ENCODE measurements at places on chromosomes 5 and 9.

GRCh38 chr5:150559088-150559487 is 51.2 kb downstream of the NDST1 start:
- no peak for DNase-seq

GRCh38 chr5:14525397-14525796 is 56.2 kb upstream of the OTULINL start:
- DNase-seq, result no peak

DNA sequence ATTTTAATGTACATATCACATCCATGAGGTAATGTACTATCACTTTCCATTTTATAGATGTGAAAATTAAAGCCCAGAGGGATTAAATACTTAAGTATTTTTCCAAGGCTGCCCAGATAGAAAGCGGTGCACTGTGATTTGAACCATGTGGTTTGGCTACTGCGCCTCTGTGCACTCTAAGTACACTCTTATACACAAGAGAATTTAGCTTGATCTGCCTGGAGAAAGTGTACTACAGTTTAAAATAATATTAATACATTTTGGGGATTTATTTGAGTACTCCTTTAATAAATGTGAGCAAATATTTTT is 360.4 kb upstream of the ACTBL2 start:
- DNase-seq, result no peak

DNA sequence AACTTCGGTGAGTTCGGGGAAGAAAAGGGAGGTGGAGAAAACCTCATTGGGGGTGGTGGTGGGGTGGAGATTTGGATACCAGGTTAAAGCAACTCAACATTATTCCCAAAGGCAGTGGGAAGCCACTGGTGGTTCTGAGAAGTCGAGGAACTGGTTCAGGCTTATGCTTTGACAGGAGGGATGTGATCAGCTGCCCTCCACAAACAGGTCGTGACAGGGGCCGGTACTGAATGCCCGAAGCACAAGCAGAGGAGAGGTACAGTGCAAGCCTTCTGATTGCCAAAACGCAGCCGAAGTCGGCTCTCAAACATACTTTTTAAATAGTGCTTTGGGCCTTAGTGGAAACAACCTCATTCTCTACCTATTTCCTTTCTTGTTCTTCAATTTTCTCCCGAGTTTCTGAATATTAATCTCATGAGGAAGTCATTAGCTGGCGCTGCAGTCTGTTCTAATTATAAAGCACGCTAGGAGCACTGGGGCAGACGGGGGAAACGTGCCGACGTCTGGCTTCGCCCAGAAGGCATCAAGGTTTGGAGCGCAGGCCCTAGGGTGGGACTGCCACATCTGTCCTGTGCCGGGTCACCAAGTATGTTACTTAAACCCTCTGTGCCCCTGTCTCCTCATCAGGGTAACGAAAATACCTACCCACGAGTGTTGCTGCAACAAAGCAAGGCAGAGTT is 27.3 kb downstream of the SHB start:
- DNase-seq, result no peak

DNA sequence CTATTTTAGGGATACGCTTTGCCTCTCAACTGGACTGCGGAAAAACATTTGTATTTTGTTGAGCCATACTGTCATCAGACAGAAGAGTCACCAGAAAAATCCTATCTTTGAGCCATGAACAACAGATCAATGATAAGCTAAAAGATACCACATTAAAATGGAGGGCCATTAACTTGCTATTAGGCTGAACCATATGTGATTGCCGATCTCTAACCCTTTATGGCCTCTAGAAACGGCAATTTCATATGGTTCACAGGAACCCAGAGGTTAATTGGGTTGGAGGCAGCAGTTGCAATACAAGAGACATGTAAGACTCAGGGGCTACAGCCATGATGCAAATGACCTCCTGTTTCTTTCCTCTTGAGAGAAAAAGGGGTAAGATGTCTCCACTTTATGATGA is 69.8 kb downstream of the MYO10 start:
- no peak for DNase-seq

GRCh38 chr5:151270599-151270998 is 17.6 kb downstream of the GM2A start:
- no peak for DNase-seq

GRCh38 chr9:125831054-125831453 is 83.9 kb downstream of the PBX3 start:
- no peak for DNase-seq

DNA sequence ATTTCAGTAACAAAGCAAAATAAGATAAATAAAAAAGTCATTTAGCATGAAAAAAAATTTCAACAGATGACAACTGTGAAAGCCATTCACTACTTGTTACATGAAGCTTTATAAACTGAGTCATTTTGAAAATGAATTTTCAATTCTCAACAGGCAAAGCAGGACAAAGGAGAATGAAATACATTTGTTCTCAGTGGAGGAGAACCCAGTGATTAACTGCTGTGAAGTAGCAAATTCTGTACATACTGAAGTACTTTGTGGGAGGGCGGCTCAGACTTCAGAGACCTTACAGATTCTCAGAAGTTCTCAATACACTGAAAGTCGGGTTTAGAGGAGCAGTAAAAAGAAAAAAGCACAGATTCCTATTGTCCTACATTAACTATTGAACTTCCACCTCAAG is 21.7 kb downstream of the SKIC3 start:
- DNase-seq, result no peak

GRCh38 chr5:28249771-28250415 is 1211.5 kb upstream of the CDH9 start:
- DNase-seq, result no peak

DNA sequence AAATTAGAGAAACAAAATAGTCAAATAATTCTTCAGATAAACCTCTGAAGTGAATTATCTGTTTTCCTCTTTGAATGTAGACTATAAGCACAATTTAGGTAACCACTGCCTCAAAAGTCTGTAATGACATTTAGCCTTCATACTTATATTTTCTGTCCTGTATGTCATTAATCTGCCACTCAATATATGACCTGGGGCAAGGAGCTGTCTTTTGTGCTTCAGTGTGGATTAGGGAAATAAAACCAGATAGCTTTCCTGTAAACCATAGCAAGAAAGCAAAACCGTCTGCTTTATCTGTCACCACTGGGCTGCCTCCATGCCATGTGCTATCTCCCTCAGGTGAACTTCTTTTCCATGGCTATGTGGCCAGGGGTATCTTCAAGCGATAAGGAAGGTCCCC is 606.6 kb upstream of the C9orf72 start:
- no peak for DNase-seq

DNA sequence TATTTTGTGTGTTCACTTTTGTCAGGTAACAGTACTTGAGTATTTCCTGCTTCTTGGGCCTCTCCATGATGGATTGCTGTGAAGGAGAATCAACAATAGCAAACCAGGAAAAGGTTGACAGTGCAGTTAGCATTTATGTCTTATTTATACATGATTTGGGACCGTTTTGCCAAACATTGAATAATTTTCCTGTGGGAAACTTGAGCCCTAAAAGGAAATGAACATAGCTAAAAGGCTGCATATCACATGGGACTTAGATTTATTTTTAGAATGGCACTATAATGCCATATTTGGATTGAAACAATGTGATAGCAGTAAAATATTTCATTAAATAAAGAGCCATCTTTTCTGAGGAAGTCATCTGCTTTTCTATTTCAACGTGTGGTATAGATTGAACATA is 15.3 kb downstream of the GPR21 start:
- no peak for DNase-seq

DNA sequence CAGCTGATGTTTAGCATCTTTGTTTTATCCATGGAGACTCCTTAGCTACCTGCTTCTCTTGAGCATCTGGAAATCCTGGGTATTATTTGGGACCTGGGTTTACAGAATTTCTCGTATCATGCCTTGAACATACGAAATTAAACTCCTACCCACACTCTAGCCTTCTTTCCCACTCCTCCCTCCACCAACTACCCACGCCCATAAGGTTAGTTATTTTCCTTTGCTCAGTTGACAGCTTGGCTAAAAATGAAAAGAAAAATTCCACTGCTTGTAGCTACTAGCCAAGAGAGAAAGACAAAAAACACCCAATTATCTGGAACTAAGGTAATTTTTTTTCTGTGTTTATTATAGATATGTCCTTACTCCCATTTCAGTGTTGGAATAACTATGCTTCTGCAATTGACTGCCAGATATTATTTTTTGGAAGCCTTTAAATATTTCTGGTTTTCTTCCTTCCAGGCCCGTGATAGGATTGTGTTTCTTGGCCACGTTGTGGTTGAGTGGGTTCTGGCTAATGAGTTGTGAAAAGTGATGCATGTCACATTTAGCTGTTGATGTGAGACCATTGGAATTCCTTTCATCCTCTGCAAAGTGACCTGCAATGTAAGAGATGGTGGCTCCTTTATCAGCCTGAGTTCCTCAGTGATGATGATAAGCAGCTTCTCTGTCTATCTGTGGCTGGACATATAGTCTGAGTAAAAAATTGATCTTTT is 308.1 kb downstream of the LRRC70 start:
- DNase-seq, result no peak

DNA sequence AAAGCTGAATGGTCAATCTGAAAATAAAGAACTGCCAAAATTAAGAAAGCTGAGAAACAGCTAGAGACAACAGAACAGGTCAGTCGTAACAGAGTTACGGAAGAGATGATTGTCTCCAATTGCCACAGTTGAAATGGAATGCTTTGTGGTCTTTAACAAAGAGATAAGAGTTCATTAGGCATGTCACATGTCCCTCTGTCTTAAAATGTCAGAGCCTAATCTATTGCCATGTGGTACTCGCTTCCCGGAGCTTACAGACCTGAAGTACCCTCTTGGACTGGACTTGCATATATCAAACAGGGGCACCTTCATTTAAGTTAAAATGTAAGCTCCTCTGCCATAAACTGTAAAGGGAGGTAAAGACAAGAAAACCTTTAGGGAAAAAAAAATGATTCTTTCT is 19.7 kb downstream of the TTC39B start:
- DNase-seq, result no peak

- no peak for DNase-seq
Measured at GRCh38 chr9:97695995-97696802, 941 bp downstream of the XPA start.

DNA sequence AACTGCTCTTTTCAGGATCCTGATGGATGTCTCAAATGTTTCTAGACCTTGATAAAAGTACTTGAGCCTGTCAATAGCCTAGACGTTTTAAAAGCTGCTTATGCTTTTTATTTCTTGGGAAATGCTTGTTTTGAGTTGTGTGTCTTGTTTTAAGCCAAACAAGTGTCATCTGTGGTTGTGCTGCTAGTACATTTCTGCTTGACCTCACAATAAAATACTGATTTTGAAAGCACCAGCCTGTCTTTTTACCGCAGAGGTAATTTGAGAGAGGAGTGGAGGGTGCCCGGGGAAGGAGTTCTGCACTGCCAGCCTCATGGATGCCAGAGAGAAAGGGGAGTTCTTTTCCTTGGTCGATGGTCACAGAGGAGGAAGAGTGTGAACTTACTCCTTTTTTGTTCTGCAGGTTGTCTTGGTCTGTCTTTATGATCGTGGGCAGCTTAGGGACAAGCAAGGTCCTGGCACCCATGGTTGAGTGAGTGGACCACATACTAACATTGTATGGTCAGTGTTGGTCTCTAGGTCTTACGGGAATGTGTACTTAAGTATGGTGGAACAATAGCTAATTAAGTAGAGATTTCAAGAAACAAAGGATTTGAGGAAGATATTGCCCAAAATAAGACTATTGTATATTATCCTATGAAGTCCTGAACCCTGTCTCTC is 61.0 kb downstream of the TRIO start:
- no peak for DNase-seq

- no peak for DNase-seq
Measured at GRCh38 chr5:3597167-3598007, 1.8 kb downstream of the IRX1 start.

DNA sequence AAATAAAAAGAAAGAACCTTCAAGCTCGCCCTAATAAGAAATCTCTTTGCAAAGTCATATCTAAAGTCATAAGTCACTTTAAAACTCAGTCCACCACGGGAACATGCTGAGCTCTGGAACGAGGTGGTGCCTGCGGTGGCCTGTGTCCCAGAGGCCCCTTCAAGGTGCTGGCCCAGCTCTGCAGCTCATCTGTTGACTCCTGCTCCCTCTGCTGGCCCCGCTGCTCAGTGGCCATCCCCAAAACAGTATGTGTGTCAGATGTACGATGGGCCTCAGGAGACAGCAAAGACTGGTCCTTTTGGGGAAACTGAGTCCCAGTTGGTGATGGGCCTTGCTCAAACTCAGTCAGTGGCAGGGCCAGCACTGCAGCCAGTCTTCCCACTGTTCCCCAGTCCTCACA is 22.8 kb upstream of the FOXB2 start:
- no peak for DNase-seq

GRCh38 chr9:129177443-129177790 is 644 bp downstream of the IER5L start:
- DNase-seq, result no peak

- no peak for DNase-seq
Measured at GRCh38 chr5:84290161-84290560, 94.5 kb downstream of the EDIL3 start.

DNA sequence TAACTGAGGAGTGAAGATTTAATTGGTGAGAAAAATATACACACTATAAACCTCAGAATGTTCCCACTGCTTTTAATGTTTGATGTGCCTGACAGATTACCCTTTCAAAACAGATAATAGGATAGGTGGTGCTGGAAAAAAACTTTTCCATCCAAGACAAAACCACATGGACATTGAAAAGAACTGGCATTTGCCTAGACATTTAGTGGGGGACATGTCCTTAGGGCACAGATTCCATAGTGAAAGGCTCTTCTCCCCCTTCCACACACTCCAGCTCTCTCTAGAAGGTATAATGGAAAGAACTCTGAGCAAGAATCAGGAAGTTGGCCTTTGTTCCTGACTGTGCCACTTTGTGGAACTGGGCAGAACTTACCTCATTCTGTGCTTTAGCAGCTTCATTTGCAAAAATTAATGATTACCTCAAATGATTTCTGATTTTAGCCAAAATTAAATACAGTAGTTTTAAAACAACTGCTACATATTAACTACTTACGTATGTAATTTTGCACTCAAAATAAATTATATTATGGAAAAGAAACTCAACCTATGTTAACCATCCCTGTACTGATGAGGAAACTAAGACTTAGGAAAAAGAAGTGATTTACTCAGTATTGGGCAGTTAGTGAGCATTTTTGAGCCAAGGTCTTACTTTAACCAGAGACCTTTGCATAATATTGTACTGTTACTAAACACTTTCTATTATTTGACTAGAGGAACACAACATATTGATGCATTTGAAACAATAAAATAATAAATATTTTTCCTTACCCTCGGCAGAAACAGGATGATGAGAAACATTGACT is 43.3 kb downstream of the TMC1 start:
- no peak for DNase-seq

GRCh38 chr9:106127776-106128175 is 433.4 kb downstream of the TMEM38B start:
- no peak for DNase-seq

DNA sequence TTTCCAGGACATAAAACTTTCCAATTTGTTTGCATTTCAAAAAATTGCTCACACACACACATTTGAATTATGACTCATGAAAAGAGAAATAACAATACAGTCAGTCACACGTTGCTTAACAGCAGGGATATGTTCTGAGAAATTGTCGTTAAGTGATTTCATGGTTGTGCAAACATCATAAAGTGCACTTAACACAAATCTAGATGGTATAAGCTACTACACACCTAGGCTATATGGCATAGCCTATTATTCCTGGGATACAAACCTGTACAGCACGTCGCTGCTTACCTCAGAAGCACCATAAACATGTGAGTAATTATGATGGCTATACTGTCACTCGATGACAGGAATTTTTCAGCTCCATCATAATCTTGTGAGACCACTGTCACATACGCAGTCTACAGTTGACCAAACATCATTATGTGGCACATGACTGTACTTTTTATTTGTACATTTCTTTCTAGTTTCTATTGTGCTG is 378.2 kb downstream of the ACTL7B start:
- no peak for DNase-seq

All from stimulated activated CD4-positive, alpha-beta T cell treated with anti-CD3 and anti-CD28 coated beads, Interleukin-1b, Interleukin-23, amount 100 ng/mL, for 24 hours (primary cell).